ENCODE measurements at places on chromosomes 5 and 9.
A peak's percentile ranks its signal among the peaks of the same experiment; 100 is the strongest.

DNA sequence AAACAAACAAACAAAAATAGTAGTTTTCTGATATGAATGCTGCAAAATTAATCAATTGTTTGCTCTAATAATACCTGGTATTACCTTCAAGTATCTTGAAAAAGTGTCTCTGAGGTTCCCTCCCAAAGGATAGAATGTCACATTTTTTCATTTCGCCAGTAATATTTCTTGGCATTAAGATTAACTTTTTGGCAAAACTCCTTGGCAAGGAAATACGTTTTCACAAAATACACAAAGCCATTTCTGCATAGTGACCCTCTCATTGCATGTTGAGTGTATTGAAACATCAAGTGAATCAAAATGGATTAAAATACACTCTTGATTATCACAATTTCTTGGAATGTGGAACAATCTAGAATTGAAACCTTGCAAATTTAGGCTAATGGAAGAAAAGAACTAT is 230.5 kb downstream of the ATPSCKMT start:
- DNase-seq, result no peak

DNA sequence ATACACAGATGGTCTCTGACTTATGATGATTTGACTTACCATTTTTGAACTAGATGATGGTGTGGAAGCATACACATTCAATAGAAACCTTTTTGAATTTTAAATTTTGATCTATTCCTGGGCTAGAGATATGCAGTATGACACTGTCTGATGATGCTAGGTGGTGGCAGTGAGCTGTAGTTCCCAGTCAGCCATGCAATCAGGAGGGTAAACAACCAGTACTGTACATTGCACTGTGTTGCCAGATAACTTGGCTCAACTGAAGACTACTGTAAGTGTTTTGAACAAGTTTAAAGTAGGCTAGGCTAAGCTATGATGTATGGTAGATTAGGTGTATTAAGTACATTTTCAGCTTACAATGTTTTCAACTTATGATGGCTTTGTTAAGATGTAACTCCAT is 859.1 kb upstream of the ARRDC3 start:
- no peak for DNase-seq

DNA sequence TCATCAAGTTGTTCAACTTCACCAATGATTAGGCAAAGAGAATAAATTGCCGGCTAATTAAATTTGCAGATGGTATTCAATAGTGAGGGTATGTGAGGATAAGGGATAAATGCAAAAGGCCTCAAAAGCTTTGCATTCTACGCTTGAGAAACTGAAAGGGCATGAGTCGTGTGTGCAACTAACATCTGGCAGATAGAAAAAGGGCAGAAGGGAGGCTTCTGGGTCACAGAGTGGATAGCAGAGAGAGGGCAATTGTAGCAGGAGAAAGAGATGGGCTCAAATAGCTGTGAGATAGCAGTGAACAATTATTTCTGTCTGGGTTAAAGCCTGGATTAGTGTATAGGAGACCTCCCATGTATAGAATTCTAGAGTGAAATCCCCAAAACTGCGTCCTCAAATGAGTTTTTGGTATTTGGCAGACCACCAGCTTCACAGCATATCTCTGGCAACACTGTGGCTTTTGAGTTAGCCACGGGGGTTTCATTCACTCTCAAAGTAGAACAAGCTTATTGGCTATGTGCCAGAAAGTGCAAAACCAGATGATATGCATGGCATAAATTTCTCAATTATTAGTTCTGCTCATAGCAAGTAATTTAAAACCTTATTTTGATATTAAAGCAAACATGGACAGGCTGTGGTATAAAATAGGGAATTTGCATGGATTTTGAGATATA is 586.3 kb downstream of the BRINP1 start:
- peak; percentile 11 for DNase-seq

GRCh38 chr5:61120534-61120933 is 41.7 kb downstream of the SMIM15 start:
- DNase-seq, result no peak

DNA sequence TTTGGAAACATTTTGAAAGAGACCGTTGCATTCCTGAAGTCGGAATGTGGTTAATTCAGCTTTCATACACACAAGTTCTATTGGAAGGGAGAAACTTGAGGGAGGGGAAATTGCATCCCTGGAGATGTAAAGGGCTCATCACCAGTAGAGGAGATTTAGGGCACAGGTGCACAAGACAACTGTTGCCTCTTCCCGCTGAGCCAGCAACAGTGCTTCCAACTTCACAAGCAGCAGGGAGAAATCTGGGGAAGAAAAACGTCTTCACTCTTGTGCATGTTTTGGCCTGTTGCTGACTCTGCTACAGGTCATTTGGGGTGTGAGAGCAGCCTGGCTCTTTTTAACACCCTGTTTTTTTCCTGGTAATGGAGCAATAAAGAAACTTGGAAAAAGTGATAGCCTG is 277.9 kb downstream of the GAS1 start:
- DNase-seq, result no peak

DNA sequence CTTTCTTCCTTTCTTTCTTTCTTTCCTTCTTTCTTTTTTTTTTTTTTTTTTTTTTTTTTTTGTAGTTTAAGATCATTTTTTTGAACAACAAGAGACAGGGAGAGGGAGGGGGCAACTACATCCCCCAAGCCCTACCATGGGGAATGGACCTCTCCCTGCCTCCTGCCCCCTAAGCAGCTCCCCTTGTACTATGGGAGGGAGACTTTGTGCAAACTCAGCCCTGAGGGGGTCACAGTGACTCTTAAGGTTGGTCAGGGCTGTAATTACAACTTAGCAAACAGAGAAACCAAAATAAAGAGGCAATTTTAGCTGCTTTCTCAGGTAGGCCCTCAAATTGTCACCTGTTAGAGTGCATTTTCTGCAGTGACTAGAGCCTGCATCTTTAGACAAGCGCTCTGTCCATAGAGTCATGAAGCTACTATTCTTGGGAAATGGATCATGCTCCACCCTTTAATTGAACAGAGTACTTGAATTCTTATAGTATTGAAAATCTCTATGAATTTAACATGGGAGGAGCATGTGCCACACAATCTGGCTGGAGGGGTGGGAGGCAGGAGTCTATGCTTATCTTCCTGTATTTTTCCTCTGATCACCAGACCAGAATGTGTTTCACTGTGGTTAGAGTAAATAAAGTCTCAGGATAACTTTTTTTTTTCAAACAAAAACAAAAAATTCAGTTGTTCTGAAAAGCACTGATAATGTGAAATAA is 24.3 kb upstream of the PIK3R1 start:
- DNase-seq, result no peak

DNA sequence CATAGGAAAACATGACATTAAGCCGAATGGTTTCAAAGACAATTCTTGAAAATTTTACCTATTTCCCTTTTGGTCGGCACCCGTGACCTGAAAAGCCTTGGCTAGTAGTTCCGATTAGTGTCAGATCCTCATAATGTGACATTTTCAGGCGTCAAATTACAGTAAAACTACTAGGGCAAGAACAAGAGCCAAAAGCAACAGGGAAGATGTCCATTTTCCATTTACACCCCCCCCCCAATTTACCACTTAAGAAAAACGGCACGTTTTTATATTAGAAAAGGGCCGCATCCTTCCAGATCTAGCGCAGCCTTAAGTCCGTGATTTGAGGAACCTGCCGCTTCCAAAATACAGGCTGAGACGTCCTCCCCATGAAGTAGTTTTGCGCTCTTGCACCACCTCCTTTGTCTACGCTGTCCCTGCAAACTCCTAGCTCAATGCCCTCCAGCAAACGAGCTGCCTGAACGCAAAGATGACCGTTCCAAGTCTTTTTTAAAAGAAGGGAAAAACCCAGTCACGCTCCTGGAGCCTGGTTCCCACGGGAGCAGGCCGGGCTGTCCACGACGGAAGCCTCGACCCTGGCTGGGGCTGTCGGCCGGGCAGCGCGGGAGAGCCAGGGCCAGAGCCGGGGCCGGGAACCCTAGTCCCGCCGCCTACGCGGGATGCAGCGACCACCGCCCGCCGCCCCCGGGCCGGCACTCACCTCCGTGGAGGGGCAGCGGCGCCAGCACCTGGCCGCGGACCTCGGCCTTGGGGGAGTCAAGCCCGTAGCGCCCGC is 616 bp downstream of the RNF130 start:
- DNase-seq, result no peak

GRCh38 chr5:132204371-132205135 is 23.1 kb downstream of the P4HA2 start:
- DNase-seq, result no peak

- DNase-seq, result no peak
Observed at GRCh38 chr9:37914701-37915358, 10.9 kb upstream of the SLC25A51 start.

DNA sequence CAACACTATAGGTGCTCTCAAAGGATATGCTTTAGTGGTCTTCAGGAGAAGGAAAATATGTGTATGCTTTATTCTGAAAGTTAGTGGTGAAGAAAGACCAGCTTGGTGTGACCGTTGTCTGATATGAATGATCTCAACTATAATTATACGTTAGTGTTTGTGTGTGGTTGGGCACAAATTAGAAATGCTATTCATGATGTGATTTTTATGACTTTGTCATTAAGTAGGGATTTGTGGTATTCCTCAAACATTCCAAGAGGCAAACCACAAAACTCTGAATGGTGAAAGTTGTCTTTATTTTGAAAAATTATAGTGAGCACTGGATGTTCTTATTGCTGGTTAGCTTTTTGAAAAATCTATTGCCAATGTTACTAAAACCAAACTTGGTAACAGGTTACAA is 6.2 kb upstream of the F2R start:
- DNase-seq, result no peak

DNA sequence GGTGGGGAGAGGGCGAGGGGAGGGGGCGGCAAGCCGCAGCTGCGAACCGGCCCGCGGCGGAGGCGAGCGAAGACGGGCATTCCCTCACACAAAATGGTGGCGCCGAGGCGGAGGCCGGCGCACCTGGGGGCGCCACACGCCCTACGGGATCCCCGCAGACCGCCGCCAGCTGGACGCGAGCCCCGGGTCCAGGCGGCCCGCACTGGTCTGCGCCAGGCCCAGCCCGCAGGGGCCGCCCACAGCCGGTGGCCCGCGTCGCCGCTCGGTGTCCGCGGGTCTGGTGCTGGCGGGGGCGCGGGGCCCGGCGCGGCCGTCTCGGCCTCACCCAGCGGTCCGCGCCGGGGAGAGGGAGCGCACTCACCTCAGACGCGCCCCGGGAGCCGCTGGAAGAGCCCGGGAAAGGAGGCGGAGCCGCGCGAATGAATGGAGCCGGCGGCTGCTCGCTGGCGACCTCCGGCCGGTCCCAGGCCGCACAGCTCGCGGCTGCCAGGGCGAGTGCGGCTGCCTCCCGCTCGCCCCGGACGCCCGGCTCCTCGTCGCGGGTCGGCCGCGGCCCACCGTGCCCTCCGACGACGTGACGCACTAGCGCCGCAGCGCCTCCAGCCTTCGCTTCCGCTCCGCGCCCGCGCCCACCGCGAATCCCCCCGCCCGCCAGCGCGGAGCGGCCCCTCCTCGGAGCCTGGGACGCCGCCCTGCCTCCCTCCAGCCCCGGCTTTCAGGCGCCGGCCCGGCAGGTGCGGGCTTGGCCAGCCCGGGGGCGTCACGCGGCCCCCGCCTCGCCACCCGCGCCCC is at the start of gene FAM169A:
TSS of gene FAM169A (minus strand) at position 584 of the 792 bp plus-strand sequence. CDS start 24,711 bp downstream, outside the sequence.
- peak; percentile 43 for DNase-seq

GRCh38 chr9:8456344-8456743 is 656.8 kb upstream of the DMAC1 start:
- DNase-seq, result no peak

- no peak for DNase-seq
Observed at GRCh38 chr5:71904852-71905251, 185.8 kb downstream of the CARTPT start.

GRCh38 chr9:6080154-6080716 is 64.8 kb upstream of the RANBP6 start:
- peak; percentile 97 for DNase-seq

DNA sequence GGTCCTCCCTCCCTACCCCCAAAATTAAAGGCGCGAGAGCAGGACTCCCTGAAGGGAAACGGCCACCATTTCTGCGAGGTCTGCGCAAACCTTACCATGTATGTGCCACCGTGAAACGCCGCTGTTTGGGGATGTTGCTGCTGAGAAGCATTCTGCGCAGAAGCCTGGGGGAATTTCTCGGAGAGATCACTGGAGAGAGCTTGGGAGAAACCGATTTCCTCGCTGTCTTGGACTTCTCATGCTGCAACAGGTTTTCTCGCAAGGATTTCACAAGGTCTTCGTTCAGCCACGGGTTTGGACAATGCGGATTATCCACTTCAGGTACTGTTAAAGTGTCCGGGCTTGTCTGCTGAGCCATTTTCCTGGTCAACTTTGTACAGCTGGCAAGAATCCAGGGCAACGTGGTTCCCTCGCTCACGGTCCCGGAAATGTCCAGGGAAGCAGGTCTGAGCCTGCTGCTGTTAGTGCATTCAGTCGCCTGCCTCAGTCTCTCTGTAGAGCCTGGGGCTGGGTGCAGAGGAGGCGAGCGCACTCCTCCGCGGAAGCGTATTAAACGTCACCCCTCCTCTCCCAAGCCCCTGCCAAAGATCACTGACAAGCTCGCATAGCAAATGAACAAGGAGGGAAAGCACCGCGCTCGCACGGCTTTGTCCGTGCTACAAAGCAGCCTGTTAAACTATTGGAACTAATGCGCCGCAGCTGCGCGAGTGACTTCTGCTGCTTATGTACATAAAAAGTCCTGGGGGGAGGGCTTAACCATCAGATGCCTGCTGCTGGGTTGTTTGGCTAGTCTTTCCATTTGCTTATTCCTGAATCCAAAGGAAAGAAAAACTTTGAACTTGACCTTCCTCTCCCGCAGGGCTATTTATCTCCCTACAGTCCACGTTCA is 125.1 kb downstream of the PDE4D start:
- DNase-seq, result peak; percentile 68

- no peak for DNase-seq
Observed at GRCh38 chr5:102483736-102484135, 15.1 kb downstream of the SLCO6A1 start.

Data from NCI-H1105 (cell line).